G401 (cell line): ENCODE measurements at places on chromosomes 7 and 10. TPM values are rescaled to one million over a fixed set of nuclear protein-coding genes. Genes with fewer than 3 reads are reported as not detected.

SP4 gene
- 8.3 and 13.8 TPM in 2 replicates for total RNA-seq

TFPI2 gene
- total RNA-seq, result 0.86 TPM in 1 of 2 replicates, not detected in the other

TRIM56 gene
- 5.6 and 9.9 TPM in 2 replicates for total RNA-seq

VSIR gene
- total RNA-seq, result 1.2 and 1.5 TPM in 2 replicates

PVRIG gene
- total RNA-seq, result not detected in 2 replicates

ELOVL3 gene
- total RNA-seq, result 2.1 and 3.3 TPM in 2 replicates

ITGA8 gene
- 0.12 and 0.64 TPM in 2 replicates for total RNA-seq

NUTM2B gene
- total RNA-seq, result 0.61 and 0.68 TPM in 2 replicates

PRSS2 gene
- not detected in 2 replicates for total RNA-seq

ENO4 gene
- 0.49 TPM in 1 of 2 replicates, not detected in the other for total RNA-seq

C10orf95 gene
- total RNA-seq, result 1.8 TPM in 1 of 2 replicates, not detected in the other

BTBD16 gene
- not detected in 2 replicates for total RNA-seq
